Peyer's patch (tissue), 4 donors: ENCODE measurements at places on chromosomes 5 and 9. TPM values are rescaled to one million over a fixed set of nuclear protein-coding genes. Genes with fewer than 3 reads are reported as not detected.

- DNase-seq, result no peak
- no peaks in the 10 kb centered on the region for H3K27me3 ChIP-seq
- H3K36me3 ChIP-seq, result no peaks in the 10 kb centered on the region
- H3K27ac ChIP-seq, result no peak overlapping the region
- H3K4me3 ChIP-seq, result no peak overlapping the region
- no peaks in the 10 kb centered on the region for H3K4me1 ChIP-seq
These were observed 516.5 kb downstream of the DNAH5 start for GRCh38 chr5:13427827-13428557.

SPATA24 gene
- total RNA-seq, result 3.1 TPM

IL5 gene
- total RNA-seq, result not detected

MSMP gene
- total RNA-seq, result not detected

PHF24 gene
- total RNA-seq, result not detected

- peaks cover 4% of the 10 kb centered on the region for H3K4me1 ChIP-seq
- H3K27ac ChIP-seq, result no peak overlapping the region
- H3K27me3 ChIP-seq, result no peaks in the 10 kb centered on the region
These were observed 76.5 kb upstream of the HSPA9 start for GRCh38 chr5:138651767-138652117.

FAM151B gene
- total RNA-seq, result 0.35 TPM

FCHO2 gene
- total RNA-seq, result 20.2 TPM

DNA sequence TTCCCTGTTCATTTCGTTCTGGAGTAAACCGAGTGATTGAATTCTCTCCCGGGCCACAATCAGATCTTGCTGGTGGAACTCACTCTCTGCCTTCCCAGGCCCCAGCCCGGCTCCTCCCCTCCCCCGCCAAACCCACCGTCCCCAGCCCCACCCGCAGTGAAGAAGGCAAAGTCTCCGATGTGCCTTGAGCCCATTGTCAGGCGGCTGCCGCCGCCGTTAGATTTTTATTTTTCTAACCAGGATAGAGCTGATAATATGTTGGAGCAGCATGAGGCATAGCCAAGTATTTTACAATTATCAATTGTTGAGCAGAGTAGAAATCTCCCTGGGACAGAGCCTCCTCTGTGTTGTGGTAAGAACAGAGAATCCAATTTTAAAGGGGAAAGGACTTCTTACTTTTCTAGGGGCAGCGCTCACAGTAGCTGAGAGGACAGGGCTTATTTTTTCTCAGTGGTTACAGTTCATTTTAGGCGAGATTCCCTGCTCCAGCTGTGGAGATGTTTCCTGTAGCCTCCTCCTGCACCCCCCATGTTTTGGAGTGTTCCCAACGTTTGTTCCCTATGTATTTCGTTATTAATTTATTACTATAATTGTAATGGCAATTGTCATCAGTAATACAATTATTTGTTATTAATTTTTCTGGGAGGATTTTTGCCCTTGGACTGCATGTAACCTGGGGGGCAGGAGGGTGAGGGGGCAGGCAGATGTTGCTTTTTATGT lies 1.3 kb downstream of the PSAT1 start:
- H3K27ac ChIP-seq, result no peak overlapping the region
- no peaks in the 10 kb centered on the region for H3K36me3 ChIP-seq
- DNase-seq, result no peak
- peak overlapping the region; percentile 53 for H3K4me3 ChIP-seq
- no peaks in the 10 kb centered on the region for H3K4me1 ChIP-seq
- no peaks in the 10 kb centered on the region for H3K27me3 ChIP-seq

- H3K4me3 ChIP-seq, result peak overlapping the region; percentile 54
- H3K27ac ChIP-seq, result peak overlapping the region; percentile 73
- peak; percentile 47 for DNase-seq
- H3K27me3 ChIP-seq, result no peaks in the 10 kb centered on the region
- no peaks in the 10 kb centered on the region for H3K4me1 ChIP-seq
These were observed 353 bp downstream of the SH3PXD2B start for GRCh38 chr5:172453986-172454357.

DNA sequence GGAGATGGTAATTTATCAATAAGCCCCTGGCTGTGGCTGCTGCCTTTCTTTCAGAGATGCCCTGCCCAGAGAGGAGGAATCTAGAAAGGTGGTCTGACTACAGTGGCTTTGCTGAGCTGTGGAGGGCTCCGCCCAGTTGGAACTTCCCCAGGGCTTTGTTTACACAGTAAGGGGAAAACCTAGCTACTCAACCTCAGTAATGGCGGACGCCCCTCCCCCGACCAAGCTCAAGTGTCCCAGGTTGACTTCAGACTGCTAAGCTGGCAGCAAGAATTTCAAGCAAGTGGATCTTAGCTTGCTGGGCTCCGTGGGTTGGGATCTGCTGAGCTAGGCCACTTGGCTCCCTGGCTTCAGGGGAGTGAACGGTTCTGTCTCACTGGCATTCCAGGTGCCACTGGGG lies 865.4 kb upstream of the ACO1 start:
- no peaks in the 10 kb centered on the region for H3K4me1 ChIP-seq
- no peak overlapping the region for H3K4me3 ChIP-seq
- H3K27me3 ChIP-seq, result no peaks in the 10 kb centered on the region
- H3K27ac ChIP-seq, result no peak overlapping the region
- no peak for DNase-seq

EQTN gene
- 1.9 TPM for total RNA-seq

- no peak overlapping the region for H3K27ac ChIP-seq
- H3K4me1 ChIP-seq, result no peaks in the 10 kb centered on the region
- DNase-seq, result no peak
- H3K36me3 ChIP-seq, result peaks cover 39% of the 10 kb centered on the region
These were observed 71.9 kb downstream of the INSL6 start for GRCh38 chr9:5113523-5113922.

PCDHB14 gene
- not detected for total RNA-seq

GRCh38 chr5:142770650-142771609 lies 753 bp downstream of the ARHGAP26 start:
- H3K27ac ChIP-seq, result peak overlapping the region; percentile 89
- peak overlapping the region; percentile 79 for H3K4me3 ChIP-seq
- peak; percentile 82 for DNase-seq
- H3K36me3 ChIP-seq, result no peaks in the 10 kb centered on the region
- H3K27me3 ChIP-seq, result no peaks in the 10 kb centered on the region
- H3K4me1 ChIP-seq, result no peaks in the 10 kb centered on the region

- no peaks in the 10 kb centered on the region for H3K4me1 ChIP-seq
- H3K4me3 ChIP-seq, result no peak overlapping the region
- no peaks in the 10 kb centered on the region for H3K27me3 ChIP-seq
- no peak for DNase-seq
These were observed 637.8 kb upstream of the WWC1 start for GRCh38 chr5:167653645-167654106.

GRCh38 chr5:159451197-159452052 lies 121.1 kb upstream of the IL12B start:
- no peaks in the 10 kb centered on the region for H3K4me1 ChIP-seq
- H3K27ac ChIP-seq, result peak overlapping the region; percentile 55
- no peaks in the 10 kb centered on the region for H3K36me3 ChIP-seq
- no peak for DNase-seq

DBH gene
- total RNA-seq, result not detected

EFNA5 gene
- not detected for total RNA-seq

GRCh38 chr9:33222031-33222430 lies 17.9 kb upstream of the SPINK4 start:
- H3K27ac ChIP-seq, result no peak overlapping the region
- H3K36me3 ChIP-seq, result no peaks in the 10 kb centered on the region
- no peak overlapping the region for H3K4me3 ChIP-seq
- H3K27me3 ChIP-seq, result no peaks in the 10 kb centered on the region

SPINK13 gene
- not detected for total RNA-seq

DNA sequence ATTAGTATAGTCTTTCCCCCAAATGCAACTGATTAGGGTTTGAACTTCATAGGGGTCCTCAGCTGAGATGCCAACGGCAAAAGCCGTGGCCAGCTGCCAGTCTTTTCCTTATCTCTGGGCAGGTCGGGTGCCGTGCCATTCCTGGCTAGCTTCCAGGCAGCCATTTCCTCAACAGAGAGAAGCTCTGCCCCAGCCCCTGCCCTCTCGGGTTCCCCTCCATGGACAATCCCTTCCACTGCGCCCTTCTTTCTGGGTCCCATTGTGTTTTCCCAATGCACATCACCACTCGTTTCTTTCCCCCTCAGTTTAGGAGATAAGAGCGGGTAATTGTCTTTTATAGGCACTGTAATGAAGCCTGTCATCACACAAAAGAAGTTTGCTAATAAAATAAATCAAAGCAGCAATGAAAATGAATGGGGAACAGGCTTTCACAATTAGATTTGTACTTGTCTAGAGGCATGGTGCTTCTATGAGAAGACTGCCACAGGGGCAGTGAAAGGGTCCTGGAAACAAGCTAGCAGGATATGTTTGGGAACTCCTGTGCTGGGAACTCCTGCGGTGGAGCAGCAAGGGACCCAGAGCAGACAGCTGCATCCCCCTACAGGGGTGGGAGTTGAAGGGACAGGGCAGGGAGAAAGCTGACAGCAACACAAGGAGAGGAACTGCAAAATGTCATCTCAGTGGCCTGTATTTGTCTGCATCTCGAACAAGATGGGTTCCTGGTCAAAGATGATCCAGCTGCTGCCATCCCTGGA lies 48.0 kb upstream of the SAP30L start:
- peak; percentile 68 for DNase-seq
- H3K36me3 ChIP-seq, result no peaks in the 10 kb centered on the region
- H3K27ac ChIP-seq, result no peak overlapping the region
- no peak overlapping the region for H3K4me3 ChIP-seq

C5orf34 gene
- 0.67 TPM for total RNA-seq

DNA sequence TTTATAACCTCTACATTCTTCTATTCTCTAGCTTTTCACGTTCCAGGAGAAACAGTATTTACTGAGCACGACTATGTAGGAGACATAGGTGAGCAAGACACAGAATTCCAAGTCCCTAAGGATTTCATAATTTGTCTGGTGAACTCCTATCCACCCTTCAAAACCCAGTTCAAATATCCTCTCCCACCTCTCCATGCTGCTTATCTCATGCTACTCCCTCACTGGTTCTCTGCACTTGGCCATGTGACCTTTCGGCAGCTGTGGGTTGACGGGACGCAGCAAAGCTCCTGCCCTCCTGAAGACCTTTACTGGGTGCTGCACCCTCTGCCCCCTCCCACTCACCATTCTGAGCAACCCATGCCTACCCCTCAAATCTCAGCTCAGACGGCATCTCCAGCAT lies 173.2 kb downstream of the RGS3 start:
- H3K4me1 ChIP-seq, result no peaks in the 10 kb centered on the region
- H3K27ac ChIP-seq, result no peak overlapping the region
- DNase-seq, result no peak

- no peaks in the 10 kb centered on the region for H3K36me3 ChIP-seq
- no peaks in the 10 kb centered on the region for H3K27me3 ChIP-seq
- no peak overlapping the region for H3K27ac ChIP-seq
These were observed 2.9 kb downstream of the UNC13B start for GRCh38 chr9:35164711-35165110.

SLC34A3 gene
- 14.8 TPM for total RNA-seq

DNA sequence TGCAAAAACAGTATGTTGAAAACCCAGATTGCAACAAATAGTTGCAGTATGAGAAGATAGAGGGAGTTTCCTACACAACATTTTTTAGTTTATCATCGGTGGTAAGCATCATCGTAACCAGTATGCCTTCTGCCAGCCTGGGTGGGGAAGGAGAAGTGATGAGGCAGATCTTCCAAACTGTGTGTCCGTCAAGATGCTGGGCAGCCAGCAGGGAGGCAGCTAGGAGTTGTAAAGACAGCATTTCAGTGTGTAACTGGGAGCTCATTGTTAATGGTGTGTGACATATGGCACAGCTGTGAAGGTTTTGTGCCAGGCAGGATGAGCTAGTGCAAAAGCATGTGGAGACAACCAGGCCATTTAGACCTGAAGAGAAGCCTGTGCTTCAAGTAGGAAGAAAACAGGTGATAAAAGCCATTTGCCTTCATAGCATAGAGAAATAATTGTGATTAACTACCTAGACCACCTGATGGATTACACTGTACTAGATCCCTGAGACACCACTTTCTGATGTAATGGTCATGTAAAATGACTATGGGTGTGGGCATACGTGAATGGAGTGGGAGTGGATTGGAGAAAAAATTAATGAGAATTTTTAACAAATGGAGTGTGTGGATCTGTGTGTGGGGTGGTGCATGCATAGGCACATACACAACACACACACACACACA lies 347.0 kb upstream of the ADAMTSL1 start:
- no peak for DNase-seq
- H3K4me3 ChIP-seq, result no peak overlapping the region
- H3K27ac ChIP-seq, result no peak overlapping the region

TSLP gene
- total RNA-seq, result not detected

GRCh38 chr5:127796211-127796610 lies 93.0 kb downstream of the CCDC192 start:
- no peaks in the 10 kb centered on the region for H3K36me3 ChIP-seq
- H3K4me3 ChIP-seq, result no peak overlapping the region
- no peak overlapping the region for H3K27ac ChIP-seq
- DNase-seq, result no peak
- no peaks in the 10 kb centered on the region for H3K27me3 ChIP-seq

DNA sequence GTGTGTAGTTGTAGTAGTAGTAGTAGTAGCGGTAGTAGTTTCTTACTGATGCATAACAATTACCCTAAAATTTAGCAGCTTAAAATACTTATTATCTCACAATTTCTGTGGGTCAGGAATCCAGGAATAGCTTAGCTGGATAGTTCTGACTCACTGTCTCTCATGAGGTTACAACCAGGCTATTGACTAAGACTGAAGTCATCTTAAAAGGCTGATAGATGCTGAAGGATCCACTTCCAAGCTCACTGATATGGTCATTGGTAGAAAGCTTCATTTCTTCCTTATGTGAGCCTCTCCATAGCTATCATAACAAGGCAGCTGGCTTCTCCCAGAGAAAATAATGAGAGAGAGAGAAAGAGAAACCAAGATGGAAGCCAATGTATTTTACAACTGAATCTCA lies 147.5 kb upstream of the FBXL17 start:
- H3K4me1 ChIP-seq, result no peaks in the 10 kb centered on the region
- DNase-seq, result no peak
- H3K36me3 ChIP-seq, result no peaks in the 10 kb centered on the region

IL17B gene
- not detected for total RNA-seq

CHMP5 gene
- 69.3 TPM for total RNA-seq

PCDHGA8 gene
- total RNA-seq, result 0.85 TPM

SLCO6A1 gene
- total RNA-seq, result not detected

GRCh38 chr9:130461218-130461630 lies 16.5 kb downstream of the ASS1 start:
- no peak overlapping the region for H3K4me3 ChIP-seq
- H3K27me3 ChIP-seq, result no peaks in the 10 kb centered on the region
- no peaks in the 10 kb centered on the region for H3K4me1 ChIP-seq
- peak; percentile 76 for DNase-seq
- no peaks in the 10 kb centered on the region for H3K36me3 ChIP-seq

DNA sequence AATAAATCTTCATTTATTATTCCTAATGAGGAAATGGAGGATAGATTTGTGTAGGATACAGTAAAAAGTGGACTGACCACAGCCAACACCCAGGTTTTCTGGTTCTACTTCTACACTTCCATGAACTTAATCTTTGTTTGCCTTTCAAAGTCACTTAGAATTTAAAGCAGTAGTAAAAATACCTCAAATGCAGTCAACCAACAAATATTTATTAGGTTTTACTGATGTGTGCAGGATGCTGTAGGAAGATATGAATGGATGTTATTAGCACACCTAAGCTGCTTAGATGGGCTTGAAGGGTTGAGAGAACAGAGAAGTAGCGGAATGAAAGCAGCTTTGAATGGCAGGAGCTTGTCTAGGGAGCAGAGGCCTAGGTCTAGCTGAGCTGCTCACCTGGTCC lies 201.1 kb downstream of the PALM2AKAP2 start:
- no peaks in the 10 kb centered on the region for H3K27me3 ChIP-seq
- H3K4me1 ChIP-seq, result no peaks in the 10 kb centered on the region
- no peak overlapping the region for H3K4me3 ChIP-seq
- DNase-seq, result no peak
- H3K27ac ChIP-seq, result no peak overlapping the region

CCL28 gene
- 22.3 TPM for total RNA-seq
